ENCODE measurements at places on chromosomes 2 and 18. TPM values are rescaled to one million over a fixed set of nuclear protein-coding genes. Genes with fewer than 3 reads are reported as not detected.

DNA sequence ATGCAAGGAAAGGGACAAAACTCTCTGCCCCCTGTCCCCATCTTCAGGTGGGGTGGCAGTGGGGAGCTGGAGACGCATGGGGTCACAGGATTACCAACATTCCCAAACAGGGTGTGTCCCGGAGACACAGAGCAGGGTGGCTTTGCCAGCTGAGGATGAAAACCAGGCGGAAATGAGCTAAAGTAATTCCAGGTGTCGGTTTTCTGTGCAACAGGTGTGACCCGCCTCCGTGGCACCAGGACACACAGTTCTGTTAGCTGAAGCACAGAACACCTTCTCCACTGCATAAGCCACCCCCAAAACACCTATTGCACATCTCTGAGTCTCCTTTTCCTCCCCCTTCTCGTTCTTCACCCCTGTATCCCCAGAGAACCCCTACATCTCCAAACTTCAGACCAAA, 122.7 kb upstream of the GLI2 start:
- DNase-seq: no peak

DNA sequence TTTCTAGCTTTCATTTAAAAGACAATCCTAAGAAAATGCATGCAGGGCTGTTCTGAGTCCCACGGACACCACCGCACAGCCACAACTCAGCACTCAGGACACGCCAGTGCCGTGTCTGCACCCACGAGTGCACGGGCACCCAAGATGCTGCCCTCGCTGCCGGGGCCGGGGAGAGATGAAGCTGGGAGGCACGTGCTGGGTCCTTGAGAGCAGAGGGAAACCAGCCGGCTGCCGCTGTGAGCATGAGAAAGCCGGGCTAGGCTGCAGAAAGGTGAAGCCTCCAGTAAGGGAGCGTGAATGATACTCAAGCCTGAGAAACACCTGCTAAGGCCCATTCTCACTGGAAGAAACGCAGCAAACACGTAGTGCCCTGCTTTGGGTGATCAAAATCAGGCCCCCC, 4.8 kb downstream of the COPS9 start:
- no peak for DNase-seq

DNA sequence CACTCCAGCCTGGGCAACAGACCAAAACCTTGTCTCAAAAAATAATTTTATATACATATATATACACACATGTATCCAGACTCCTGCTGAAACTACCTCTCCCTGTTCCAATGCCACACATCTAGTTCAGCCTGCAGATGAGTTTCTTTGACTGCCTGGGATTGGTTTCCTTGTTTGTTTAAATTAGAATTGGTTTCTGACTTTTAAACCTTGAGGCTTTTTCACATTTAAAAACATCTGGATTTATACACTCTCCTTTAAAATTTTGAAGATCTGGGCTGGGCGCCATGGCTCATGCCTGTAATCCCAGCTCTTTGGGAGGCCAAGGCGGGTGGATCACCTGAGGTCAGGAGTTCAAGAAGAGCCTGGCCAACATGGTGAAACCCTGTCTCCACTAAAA, 21.8 kb upstream of the CXCR1 start:
- no peak for DNase-seq

DNA sequence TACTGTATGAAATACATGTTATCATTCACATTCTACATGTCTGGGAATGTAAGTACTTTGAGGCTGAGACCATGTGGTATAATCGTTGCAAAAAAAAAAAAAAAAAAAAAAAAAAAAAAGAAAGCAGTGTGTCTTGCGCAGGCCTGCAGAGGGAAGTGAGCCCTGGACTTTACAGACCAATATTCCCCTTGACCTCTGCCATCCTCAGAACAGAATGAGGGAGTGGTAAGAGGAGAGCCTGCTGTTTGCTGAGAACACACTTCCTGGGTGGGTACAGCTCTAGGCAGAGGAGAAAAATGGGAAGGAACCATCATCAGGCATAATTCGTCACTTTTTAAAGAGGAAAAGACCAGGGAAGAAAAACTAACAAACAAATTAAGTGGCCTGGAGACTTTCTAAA, 28.8 kb upstream of the TBC1D8 start:
- no peak for DNase-seq

GRCh38 chr2:128304715-128305554, 13.7 kb downstream of the HS6ST1 start:
- peak; percentile 98 for DNase-seq

DNA sequence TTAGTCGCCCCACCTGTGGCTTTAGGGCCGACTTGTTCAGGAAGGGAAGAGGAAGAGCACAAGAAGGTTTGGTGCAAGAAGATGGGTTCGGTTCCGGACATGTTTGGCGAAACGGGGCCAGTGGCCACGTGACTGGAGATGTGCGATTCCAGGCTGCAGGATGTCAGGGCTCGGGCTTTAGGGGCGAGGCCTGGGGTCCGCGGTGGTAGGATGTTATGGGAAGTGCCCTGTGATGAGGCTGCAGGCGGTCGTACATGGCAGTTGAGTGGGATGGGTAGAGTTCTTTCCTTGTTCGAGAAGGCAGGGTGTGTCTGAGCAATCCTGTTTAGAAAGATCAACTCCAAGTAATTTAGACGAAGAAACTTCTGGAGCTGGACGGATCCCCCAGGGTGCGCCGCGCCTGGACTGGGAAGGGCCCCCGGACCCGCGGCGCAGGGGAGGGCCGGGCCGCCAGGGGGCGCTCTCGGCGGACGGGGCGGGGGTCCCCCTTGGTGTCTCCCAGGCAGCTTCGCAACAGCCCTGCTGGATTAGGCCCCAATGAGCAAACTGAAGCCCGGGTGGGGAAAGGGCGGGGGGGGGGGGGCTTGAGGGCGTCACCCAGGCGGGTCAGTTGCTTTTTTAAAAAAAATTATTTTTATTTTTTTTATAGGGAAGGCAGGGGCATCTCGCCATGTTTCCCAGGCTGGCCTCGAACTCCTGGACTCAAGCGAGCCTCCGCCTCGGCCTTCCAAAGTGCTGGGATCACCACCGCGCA, 17.2 kb upstream of the SDC1 start:
- no peak for DNase-seq

DNA sequence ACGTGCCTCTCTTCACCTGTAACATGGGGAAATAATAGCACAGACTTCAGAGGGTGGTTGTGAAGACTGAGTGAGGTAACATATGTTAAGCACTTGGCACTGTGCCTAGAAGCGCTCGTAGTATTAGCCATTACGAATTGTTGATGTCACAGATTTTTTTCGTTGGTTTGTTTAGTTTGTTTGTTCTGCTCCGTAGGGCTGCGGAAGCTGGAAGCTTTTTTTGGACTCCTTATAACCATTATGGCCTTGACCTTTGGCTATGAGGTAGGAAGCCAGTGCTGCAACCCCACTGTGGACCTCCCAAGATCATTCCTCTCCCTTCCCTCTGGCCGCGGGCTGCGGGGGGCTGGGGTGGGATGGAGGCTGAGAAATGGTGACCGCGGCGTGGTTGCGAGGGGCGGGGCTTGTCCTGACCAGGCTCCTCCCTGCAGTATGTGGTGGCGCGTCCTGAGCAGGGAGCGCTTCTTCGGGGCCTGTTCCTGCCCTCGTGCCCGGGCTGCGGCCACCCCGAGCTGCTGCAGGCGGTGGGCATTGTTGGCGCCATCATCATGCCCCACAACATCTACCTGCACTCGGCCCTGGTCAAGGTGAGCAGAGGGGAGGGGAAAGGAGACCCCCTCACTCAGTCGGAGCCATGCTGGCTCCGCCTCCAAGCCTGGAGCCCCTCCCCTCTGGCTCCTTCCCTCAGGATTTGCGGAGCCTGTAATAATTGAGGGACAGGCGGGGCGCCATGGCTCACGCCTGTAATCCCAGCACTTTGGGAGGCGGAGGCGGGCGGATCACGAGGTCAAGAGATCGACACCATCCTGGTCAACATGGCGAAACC, 5.5 kb downstream of the SLC11A1 start:
- peak; percentile 80 for DNase-seq

DNA sequence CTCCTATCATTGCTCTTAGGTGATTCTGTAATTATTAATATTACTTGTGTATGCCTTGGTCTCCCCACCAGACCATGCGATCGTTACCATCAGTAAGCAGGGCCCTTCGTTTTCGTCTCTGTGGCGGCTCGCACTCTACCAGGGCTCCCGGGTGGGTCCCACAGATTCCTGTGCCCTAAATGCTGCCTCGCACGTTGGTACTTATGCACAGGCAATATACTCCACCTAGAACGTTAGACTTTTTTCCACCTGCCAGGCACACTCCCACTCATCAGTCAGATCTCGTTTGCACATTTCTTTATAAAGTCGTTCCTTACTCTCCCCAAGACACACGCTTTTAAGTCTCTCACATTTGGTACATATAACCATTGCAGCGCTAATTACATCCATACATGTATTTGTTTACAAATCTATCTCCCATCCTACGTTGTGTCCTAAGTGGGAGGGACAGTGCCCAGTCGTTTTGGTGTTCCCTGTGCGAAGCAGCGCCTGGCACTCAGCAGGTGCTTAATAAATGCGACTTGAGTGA, 901 bp downstream of the FEZ2 start:
- DNase-seq: no peak

DNA sequence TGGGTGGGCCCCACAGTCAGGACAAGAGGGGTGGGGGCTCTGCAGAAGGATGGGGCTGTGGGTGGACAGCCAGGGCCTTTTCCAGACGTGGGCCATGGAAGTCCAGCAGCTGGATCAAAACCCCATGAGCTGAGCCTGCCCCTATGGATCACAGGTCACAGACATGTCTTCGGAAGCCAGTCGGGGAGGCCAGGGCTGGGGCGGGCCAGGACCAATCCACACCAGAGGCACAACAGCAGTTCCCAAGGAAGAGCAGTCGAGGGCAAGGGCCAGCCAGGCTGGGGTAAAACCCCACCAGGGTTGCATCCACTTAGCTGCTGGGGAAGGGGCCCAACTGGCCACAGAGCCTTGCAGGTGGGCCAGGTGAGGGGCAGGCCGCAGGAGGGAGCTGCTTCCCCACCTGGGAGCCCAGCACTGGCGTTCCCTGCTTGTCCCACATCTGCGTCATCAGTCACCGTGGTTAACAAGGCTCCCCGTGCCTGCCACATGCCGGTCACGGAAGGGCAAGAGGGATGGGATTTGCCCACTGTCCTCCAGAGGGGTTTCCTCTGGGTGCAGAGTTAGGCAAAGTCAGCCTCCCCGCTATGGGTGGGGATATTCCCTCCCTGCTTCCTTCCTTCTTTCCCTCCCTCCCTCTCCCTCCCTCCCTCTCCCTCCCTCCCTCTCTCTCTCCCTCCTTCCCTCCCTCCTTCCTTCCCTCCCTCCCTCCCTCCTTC, 46.4 kb upstream of the ODC1 start:
- no peak for DNase-seq

- DNase-seq: peak; percentile 88
Observed at GRCh38 chr2:186274936-186275575, 211.0 kb upstream of the ZC3H15 start.

DNA sequence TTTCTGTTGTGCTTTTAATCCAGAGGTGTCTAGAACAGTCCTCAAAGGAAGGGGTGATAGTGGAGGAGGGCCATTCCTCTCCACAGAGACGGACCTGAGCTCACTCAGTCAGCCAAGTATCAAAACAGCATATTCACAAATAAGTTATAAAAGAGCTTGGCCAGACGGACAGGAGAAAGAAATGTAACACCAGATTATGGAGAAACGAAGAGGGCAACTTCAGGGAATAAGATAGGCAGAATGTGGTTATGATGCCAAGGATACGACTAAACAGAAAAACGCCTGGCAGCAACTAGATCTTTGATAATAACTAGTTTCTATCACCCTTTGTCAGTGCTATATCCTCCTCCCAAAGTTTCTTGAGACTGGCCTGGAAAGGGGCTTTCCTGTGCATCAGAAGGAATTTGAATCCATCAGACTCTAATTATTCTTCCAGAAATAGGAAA, 42.5 kb downstream of the MAP4K3 start:
- no peak for DNase-seq

GRCh38 chr18:77208964-77209363, 40.7 kb upstream of the GALR1 start:
- peak; percentile 65 for DNase-seq

The OSR1 gene
- 12.4 TPM for total RNA-seq

The HTRA2 gene
- total RNA-seq: 28.1 TPM

The COL4A4 gene
- 0.28 TPM for total RNA-seq

The NMS gene
- not detected for total RNA-seq

The ZAP70 gene
- total RNA-seq: not detected

The SOX11 gene
- 4.7 TPM for total RNA-seq

The SPOPL gene
- 16.7 TPM for total RNA-seq

The CDH2 gene
- total RNA-seq: 111 TPM
